HFFc6 (cell line): ENCODE measurements at places on chromosomes 6 and 20.
A peak's percentile ranks its signal among the peaks of the same experiment; 100 is the strongest.

DNA sequence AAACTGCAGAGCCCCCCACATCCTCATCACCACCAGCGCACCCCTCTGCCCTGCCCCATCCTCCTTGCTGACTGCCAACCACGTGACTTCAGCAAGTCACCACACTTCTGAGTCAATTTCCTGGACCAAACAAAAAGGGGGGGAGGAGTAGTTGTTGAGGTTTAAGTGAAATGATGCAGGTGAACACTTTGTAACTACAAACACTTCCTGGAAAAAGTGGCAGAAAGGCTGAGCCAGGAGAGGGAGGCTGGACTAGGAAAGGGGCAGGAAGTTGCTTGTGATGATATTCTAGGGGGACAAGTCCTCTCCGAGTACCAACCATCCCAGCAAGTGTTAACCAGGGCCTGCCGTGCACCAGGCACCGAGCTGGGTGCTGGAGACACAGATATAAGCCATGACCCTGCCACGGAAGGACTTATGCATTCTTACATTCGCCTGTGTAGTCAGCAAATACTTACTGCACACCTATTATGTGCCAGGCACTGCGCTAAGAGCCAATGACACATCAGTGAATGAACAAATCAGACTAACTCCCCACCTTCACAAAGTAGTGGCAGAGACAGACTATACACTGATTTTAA, 67.3 kb downstream of the PREX1 start:
- no peak for DNase-seq

GRCh38 chr20:57656821-57657534, 36.8 kb upstream of the ZBP1 start:
- DNase-seq = no peak

DNA sequence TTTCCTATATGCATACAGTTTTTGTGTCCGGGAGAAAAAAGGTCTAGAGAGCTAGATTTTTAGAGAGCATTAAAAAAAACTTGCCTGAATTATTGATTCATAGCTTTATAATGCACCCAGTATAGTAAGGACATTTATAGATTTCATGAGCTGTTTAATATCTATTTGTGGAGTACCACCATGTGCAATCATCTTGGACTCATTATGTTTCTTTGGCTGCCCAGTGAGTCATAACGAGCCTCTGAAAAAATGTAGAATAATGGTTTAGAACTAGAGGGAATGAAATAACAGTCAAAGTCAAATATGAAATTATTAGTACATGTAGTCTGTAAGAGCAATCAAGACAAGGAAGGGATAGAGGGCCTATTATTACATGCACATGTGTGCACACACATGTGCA, 350.0 kb downstream of the CD83 start:
- DNase-seq = peak; percentile 58

- DNase-seq = no peak
Observed at GRCh38 chr20:49867453-49868215, 47.7 kb downstream of the SPATA2 start.

- no peak for DNase-seq
Observed at GRCh38 chr6:136501514-136501913, 48.7 kb downstream of the MAP7 start.

DNA sequence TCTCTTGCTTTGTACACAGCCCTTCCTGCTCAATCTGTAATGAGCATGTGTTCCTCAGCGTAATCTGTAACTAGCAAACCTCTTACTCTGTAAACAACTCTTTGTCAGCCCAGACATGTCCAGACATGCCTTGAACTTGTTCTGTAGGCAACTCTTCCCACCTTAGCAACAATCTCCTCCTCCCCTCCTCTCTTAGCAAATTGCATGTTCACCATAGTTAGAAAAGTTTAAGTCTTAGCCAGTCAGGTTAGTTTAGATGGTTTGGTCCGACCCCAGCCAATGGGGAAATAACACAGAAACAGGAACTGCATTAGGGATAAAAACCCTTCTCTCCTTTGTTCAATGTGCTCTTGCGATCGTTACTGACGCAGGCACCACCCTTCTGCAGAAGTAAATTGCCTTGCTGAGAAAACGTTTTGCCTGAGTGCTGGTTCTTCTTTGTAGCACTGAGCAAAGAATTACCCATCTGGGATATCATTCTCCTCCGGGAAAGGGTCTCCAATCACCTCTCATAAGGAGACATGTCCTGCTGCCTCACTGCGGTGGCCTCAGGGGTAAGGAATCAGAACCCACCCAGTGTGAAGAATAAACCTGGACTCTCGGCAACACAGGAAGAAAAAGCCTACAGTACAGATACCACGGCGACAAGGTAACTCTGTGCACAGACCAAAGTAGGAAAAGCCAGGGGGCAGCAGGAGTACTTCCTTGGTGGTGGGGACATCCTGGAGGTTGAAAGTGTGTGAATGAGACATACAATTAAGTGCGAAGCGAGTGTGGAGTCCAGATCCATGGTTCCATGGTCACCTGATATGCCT, 26.2 kb downstream of the PLN start:
- no peak for DNase-seq

DNA sequence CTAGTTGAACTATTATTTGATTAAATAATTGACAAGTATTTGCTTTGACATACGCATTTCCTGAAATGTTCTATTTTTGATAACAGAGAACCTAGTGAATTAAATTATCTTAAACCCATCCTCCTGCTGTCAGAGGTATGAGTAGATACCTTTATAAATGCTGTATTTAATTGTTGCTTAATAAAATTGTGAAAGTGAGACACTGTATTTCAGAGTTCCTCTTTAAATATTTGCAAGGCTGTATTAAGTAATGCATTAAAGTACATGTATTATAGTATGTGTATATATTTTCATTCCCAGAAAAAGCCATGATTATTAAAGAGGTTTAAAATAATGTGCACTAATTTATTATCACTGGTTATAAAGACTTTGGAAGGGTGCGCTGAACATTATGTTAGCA, 483.8 kb downstream of the TFAP2B start:
- no peak for DNase-seq

DNA sequence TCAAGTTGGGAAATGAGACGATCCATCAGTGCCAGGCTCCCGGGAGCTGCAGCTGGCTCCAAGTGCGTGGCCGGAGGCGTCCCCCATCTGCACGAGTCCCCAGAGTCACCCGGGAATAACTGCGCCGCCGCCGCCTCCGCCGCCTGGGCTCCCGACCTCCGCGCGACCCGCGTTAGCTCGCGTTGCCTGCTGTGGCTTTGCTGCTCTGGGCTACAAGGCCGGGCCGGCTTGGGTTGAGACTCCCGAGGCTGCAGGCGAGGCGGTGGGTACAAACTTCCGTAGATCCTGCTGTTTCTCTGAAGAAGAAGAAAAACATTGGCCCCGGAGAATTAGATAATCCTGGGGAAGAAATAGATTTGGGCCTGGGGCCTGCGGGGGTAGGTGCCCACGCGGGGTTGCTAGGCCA, 7.4 kb upstream of the LAMP5 start:
- no peak for DNase-seq

- DNase-seq = no peak
Observed at GRCh38 chr6:54308289-54308985, at the start of gene TINAG. Gene TINAG (plus strand): TSS chr6:54308441. CDS start chr6:54308551, 110 bp downstream.

- no peak for DNase-seq
Observed at GRCh38 chr20:22465622-22466446, 118.5 kb downstream of the FOXA2 start.

GRCh38 chr6:32664827-32665362, 1.6 kb downstream of the HLA-DQB1 start:
- no peak for DNase-seq

DNA sequence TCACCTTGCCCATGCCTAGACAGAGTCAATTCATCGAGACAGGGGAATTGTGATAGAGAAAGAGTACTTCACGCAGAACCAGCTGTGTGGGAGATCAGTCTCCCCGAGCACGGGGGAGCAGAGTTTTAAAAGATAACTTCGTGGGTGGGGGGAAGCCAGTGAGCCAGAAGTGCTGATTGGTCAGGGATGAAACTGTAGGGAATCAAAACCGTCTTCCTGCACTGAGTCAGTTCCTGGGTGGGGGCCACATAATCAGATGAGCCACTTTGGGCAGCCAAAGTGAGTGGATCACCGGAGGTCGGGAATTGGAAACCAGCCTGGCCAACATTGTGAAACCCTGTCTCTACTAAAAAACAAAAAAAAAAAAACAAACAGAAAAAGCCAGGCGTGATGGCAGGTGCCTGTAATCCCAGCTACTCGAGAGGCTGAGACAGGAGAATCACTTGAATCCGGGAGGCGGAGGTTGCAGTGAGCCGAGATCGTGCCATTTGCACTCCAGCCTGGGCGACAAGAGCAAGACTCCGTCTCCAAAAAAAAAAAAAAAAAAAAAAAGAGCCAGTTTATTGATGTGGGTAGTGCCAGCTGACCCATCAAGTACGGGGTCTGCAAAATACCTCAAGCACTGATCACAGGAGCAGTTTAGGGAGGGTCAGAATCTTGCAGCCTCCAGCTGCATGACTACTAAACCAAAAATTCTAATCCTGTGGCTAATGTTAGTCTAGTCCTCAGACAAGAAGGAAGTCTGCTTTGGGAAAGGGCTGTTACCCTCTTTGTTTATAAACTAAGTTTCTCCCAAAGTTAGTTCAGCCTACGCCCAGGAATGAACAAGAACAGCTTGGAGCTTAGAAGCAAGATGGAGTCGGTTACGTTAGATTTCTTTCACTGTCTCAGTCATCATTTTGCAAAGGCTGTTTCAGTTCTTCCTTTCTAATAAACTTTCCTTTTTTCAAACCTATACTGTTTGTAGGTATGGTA, 3.9 kb upstream of the TRIM39 start:
- DNase-seq = peak; percentile 77

DNA sequence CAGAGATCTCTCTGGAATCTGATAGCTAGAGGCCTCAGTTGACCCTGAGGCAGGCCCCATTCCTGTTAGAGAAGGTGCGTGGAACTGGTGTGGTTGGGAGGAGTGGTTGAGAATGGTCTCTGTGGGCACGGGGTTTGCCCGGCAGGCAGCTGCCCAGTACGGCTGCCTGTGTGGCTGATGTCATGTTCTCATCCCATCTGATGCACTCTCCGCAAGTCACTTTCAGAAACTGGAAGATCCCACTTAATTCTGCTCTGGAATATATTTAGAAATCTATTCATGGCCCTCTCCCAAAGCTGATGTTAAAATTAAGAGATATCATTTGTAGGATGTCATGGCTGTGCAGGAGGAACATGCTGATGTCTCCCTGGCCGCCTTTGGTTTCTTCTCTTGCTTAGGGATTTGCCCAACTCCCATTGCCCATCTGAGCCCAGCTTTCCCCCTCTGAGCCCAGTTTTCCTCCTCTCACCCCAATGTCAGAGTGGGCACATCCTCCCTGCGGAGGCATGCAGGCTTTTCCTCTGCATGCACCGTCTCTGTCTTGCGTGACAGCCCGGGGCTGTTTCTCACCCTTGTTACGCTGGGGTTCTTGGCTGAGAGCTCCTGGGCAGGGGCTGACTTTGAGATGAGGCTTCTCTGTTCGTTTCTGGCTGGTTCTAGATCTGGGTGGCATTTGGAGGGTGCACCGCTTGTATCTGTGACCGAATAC, 21.0 kb downstream of the PHACTR3 start:
- no peak for DNase-seq

DNA sequence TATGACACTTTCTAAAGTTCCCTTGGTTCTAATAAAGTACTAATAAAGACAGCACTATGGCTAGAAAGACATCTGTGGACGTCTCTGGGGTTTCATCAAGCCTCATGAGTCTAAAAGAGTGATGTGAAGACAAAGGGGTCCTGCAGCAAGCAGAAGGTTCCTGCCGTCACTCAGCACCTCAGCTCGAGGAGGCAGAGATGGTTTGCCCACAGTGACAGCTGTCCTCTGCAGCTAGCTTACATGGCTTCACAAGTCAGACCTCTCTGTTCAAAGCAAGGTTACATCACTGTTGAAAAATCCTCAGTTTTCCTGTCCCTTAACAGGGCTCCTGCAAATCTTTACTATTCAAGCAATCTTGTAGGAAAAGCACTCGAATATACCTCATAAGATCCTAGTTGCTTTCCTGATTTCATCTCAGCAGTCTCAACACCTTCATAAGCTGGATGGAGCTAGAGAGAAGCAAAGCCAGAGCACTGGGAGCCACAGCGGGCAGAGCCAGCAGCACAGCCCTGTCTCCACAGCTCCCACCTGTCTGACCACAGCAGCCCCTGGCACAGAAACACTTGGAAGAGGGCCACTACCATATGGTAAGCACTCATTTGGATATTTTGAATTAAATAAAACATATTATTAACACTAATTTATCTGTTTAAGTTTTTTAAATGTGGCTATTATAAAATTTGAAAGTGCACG, 202.3 kb downstream of the GMDS start:
- no peak for DNase-seq

- DNase-seq = no peak
Observed at GRCh38 chr20:32706486-32706885, 32.7 kb upstream of the C20orf203 start.

- DNase-seq = peak; percentile 8
Observed at GRCh38 chr6:148836751-148837150, 89.9 kb downstream of the UST start.

DNA sequence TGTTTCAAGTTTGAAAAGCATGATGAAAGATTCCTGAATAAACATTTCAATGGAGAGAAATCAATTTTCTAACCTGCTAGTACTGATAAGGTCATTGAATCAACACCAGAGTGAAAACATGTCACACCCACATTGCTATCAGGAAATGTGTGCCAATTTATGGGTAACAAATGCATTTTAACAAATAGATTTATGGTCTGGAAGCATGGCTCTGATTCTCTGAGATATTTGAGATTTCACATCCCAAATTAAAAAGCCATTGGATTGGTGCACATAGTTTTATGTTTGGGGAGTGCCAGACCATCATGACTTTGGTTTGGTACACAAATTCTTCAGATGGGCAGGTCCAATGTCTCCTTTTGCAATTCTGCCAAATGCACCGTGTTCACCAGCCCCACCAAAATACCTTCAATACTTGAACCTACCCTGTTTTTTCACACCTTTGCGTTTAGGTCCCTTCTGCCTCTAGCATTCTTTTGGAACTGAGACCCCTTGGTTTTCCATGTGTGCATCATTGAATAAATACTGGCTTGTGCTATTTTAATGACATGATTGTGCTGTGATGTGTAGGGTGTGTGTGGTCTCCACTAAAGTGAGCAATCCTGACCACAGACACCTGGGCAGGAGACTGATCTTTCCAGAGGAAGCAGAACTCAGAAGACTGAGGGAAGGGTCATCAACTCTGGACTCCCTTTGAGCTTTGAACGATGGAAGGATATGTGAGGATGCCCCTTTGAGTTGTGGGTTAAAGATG, 20.4 kb downstream of the IL20RA start:
- DNase-seq = no peak

DNA sequence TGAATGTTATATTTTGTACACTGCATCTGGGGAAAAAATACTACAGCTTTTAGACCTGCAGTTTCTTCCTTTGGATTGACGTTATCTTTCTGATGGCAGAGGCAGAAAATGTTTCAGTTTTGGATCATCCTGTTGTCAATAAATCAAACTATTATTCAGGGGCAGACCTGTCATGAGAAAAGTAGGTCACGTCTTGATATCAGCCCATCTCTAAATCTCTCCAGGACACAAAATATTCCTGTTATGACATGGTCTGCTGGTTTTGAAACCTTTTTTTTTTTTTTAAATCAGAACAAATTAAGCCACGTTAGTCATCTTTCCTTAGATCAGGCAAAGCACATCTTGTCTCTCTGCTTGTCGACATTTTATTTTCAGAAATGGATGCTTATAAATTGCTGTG, 24.0 kb downstream of the IL20RA start:
- no peak for DNase-seq

GRCh38 chr6:170404697-170405096, 98.1 kb downstream of the FAM120B start:
- no peak for DNase-seq

GRCh38 chr6:138645976-138646640, 127.5 kb upstream of the CCDC28A start:
- no peak for DNase-seq
